SK-N-SH treated with all-trans-retinoic acid at 6 μM for 48 hours (cell line): ENCODE measurements at places on chromosomes 7 and 10.

DNA sequence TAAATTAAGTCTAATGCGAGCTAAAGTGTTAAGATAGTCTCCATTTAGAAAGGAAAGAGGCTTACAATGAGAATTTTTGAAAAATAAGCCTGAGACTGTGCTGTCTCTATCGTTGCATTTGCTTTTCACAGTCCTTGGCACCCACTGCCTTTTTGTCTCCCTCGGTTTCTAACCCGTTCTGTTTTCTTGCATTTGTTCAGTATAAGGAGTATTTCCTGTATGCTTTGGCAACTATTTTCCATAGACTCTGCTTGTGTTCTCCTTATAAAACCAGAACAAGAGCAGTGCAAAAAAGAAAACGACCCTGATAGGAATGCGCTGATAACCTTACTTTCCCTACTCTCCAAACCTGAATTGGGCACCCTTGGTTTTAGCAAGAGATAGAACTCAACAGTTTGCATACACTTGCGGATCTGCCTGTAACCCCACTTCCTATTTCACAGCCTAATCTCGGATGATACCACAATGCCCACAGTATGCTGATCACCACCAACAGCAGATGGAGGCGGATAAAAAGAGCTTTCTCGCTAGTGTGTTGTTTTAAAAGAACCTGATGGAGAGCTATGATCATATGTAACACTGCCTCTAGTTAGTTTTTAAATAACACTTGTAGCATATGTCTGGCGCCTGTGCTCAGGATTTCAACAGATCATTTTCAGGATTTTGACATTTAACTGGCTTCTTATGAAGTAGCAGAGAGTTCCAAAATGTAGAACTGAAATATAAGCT is 1.6 kb upstream of the ARHGAP12 start:
- ATAC-seq = no peak

- no peak for ATAC-seq
Observed at GRCh38 chr10:131758062-131758938, 142.5 kb upstream of the PPP2R2D start.

GRCh38 chr10:44083719-44084400 is 301.0 kb downstream of the CXCL12 start:
- no peak for ATAC-seq

DNA sequence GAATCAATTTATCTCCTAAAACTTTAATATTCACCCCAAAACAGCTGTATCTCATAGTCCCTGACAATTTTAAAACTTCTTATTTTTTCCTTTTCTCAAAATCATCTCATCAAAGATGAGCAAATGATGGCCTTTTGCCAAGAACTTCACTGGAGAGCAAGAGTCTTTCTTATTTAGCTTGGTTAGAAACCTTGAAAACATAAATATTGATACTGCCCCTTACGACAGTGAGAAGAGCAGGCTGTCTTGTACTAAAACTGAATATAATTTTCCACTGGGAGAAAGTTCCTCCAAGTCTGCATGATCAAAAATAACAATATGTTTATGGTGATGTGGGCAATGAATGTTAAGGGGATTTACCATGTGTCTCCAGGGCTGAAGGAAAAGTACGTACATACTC is 109.0 kb downstream of the COL28A1 start:
- ATAC-seq = no peak

- ATAC-seq = no peak
Observed at GRCh38 chr10:56586461-56586891, 225.4 kb upstream of the ZWINT start.

- ATAC-seq = no peak
Observed at GRCh38 chr7:122413339-122413738, 108.8 kb upstream of the FEZF1 start.

- ATAC-seq = no peak
Observed at GRCh38 chr10:103877861-103878260, 22.5 kb upstream of the SH3PXD2A start.

DNA sequence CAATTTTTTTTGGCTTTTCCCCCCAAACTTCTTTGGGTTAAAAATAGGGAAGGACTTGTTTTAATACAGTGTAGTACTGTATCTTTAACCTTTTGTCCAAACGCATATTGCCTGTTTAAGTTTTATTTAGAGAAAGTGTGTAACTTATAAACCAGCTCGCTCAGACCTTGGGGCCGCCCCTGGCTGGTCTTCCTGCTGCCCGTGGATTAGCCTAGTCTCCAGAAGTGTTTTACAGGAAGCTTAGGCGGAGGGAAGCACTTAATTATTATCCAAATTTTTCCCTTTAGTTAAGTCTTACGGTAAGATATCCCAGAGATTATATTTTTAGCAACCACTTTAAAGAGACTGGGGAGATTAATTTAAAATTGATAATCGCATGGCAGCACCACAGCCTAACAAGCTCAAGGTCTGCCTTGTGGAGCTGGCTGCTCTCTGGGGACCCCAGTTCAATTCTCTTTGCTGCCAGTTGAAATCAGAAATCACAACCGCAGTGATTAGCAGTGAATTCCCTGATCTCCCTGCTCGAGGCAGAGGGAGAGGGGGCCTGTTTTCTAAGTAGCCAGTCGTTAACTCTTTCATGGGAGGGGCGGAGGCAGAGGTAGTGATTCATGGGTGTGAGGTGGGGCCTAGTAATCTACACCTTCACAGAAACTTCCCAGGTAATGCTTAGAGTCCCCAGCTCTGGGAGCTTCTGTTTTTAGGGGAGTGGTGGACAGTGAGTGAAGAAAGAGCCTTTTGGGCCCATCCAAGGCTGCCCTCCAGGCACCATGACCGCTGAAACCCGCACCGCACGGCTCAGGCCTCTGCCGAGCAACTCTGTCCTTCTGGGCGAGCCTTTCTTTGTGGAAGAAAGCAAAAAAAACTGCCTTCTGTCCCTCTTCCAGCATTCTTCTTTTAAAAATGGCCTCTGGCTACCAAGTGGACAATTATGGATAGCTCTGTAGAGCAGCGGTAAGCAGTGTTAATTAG is 548.7 kb upstream of the GALNT17 start:
- ATAC-seq = no peak; the same call in 2 of the 3 replicates

GRCh38 chr10:97538839-97539238 is 33.7 kb upstream of the ANKRD2 start:
- ATAC-seq = no peak

- ATAC-seq = no peak
Observed at GRCh38 chr10:125411724-125412123, 251.4 kb upstream of the CTBP2 start.

- no peak; the same call in 2 of the 3 replicates for ATAC-seq
Observed at GRCh38 chr7:38744746-38745145, 113.6 kb upstream of the AMPH start.

DNA sequence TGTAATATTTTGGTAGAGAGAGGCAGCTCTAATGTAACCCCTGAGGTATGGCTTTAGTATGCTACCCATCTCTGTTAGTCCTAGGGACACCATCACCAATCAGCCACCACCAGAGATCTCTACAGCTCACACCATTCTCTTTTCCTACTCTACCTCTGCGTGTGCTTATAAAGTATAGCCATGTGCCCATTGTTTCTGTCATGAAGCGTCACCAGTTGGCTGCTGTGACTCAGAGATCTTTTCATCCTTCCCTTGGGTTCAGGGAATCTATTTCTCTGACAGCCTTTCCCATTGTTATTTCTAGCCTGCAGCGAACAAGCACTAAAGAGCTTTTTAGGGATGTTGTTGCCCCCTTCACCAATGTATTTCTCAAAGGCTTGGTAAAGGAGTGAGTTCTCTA is 103.3 kb downstream of the TPST1 start:
- ATAC-seq = no peak

- ATAC-seq = no peak
Observed at GRCh38 chr10:126584836-126585235, 85.7 kb downstream of the C10orf90 start.

DNA sequence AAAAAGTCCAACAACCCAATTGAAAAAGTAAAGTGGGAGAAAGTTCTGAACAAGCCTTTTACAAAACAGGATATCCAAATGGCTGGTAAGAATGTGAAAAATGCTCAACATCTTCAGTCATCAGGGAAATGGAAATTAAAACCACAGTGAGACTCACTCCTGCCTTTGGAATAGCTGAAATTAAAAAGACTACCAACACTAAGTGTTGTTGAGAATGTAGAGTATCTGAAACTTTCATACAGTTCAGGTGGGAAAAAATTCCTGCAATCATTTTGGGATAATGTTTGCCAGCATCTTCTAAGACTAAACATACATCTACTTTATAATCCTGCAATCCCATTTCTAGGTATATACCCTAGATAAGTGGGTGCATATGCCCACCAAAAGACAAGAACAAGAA is 395.1 kb downstream of the GRID1 start:
- no peak for ATAC-seq

- ATAC-seq = no peak
Observed at GRCh38 chr10:17046989-17047388, 82.6 kb downstream of the CUBN start.

- ATAC-seq = no peak
Observed at GRCh38 chr7:75723444-75723843, 15.3 kb downstream of the HIP1 start.

GRCh38 chr7:2440608-2441245 is 35.5 kb downstream of the GRIFIN start:
- no peak for ATAC-seq

DNA sequence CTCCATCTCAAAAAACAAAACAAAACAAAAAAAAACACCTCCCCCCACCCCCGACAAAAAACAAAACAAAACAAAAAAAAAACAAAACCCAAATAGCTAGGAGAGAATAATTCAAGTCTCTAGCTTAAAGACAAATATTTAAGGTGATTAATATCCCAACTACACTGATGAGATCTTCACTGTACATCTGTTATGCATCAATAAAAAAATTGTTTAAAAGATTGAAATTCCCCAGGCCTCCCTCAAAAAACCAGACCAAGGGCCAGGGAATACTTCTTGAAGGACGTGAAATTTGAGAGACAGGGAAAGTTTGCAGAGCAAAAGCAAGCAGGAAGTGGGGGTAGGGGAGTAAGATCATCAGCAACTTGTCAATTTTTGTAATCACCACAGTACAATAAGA is 232.6 kb downstream of the REEP3 start:
- ATAC-seq = peak; percentile 78

- no peak for ATAC-seq
Observed at GRCh38 chr7:138658889-138659288, 42.3 kb downstream of the SVOPL start.

GRCh38 chr7:36535866-36536664 is 146.4 kb downstream of the ANLN start:
- no peak; the same call in 2 of the 3 replicates for ATAC-seq

DNA sequence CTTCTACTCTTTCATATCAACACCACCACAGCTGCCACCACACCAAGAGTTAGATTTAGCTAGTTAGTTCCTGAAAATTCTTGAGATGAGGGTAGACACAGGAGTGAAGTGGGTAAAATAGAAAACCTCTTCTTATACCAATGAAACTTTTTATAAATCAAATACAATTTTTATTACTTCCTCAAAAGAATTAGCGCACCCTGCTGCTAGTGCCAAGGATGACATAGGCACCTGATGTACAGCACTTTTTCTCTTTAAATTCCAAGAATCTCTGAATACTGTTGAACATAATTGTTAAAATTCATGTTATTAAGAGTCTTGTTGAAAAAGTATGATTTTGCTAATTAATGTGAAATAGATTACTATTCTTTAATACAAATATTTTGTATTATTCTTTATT is 11.4 kb downstream of the ZWINT start:
- ATAC-seq = no peak

- no peak for ATAC-seq
Observed at GRCh38 chr7:112989531-112989930, 97.1 kb downstream of the GPR85 start.

DNA sequence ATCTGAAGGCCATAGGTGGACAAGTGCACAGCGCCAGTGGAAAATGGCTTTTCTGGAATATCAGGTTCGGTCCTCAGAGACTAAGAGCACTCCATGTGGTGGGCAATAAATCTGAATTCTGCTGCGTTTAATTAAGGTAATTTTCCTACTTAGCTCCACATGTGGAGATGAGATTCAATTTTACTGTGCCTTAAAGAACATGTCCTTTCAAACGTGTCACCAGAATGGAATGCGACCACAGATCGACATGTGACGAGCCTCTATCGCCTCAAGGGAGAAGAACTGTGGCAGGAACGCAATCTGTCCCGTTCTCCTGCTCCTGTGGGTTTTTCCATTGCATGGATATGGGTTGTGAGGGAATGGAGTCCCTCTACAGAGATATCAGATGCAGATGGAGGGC is 205.3 kb upstream of the ZNF32 start:
- no peak for ATAC-seq

DNA sequence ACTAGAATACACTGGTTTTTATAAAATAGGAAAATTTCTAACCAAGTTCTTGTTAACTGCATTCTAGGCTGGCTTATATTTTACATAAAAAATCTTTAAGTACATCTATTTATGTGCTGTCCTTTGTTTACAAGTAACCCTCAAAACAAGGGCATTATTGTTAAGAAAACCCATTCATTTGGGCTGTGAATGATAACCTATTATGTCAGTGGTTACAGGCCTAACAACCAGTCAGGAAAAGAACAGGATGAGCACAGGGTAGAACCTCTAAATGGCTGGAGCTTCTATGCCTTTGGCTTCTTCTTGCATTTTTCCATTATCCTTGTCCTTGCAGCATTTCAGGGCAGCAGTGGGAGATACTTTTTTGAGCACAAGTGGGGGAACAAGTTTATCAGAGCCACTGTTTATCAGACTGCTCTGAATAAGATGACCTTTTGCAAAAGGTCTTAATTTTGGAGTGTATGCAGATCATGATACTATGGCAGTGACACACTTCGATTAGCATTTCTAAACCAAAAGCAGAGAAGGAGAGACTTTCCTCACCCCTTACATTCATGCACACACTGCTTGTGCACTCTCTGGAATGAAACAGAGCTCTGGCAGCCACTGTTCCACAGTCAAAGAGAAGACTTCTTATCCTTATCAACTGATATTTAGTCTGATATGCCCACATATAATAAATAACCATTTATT is 10.9 kb downstream of the GPR37 start:
- no peak for ATAC-seq

DNA sequence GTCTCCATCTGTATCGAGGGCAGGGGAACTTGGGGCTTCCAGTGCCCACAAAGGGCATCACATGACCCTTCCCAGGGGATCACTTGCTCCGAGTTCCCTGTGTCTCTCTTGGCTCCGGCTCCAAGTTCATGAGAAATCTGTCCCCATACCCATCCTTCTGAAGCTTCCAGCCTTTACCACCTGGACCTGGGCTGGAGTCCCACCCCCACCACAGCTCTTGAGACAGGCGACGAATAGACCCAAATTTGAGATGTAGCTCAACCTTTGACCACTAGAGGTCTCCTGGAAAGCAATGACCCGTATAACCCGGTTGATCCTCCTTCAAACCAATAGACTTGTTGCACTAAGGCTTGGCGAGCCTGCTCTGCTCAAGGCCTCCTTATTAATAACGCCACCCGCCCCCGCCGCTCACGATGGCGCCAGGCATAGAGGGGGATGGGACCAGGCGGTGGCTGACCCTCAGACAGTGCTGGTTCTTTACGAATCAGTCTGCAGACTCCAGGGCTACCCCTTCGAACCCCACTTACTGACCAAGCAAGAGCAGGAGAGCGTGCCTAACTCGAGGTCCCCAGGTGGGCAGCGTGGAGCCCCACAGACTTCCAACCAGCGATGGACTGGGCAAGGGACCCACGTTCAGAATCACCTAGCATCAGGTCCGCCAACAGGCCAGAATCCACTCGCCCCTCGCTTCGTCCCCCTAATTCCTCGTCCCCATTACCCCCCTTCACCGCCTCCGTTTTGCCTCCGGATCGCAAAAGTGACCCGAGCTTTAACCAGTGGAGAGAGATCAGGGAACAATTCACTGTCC is 4.4 kb upstream of the ARID5B start:
- ATAC-seq = peak; percentile 11; the same call in 1 of the 3 replicates
